ENCODE measurements at places on chromosomes 1 and 21. TPM values are rescaled to one million over a fixed set of nuclear protein-coding genes. Genes with fewer than 3 reads are reported as not detected.
A peak's percentile ranks its signal among the peaks of the same experiment; 100 is the strongest.

The CASQ2 gene
- 1.8 TPM for polyA plus RNA-seq

GRCh38 chr1:39352881-39353280 is 138.6 kb upstream of the BMP8A start:
- DNase-seq = no peak

- no peak for DNase-seq
These were observed 47.8 kb downstream of the AK4 start for GRCh38 chr1:65195495-65196417.

- peak; percentile 26 for DNase-seq
These were observed 22.1 kb upstream of the POU2F1 start for GRCh38 chr1:167198518-167199133.

DNA sequence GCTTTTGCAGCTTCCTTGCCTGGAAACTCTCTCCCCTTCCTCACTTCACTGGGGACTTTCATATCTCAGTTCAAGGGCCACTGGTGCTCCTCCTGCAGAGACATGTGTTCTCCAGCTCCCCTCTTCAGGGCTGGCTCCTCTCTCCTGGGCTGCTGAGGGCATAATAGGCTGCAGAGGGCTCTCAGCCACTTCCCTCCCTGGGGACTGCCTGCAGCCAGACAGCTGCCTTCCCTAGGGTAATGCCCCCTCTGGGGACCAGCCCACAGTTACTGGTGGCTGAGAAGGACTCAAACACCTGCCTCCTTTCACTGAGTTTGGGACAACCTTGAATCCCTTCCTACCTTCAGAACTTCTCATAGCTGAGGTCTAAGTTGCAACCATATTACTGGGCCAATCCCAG is 104.8 kb upstream of the POU3F1 start:
- DNase-seq = no peak

- no peak for DNase-seq
These were observed 322.6 kb downstream of the LTN1 start for GRCh38 chr21:28669971-28670653.

GRCh38 chr1:8495928-8496401 is 178.1 kb downstream of the SLC45A1 start:
- DNase-seq = no peak

The AVPR1B gene
- polyA plus RNA-seq = 0.81 TPM

All from large intestine (tissue), 12 donors.